ENCODE measurements at places on chromosomes 5 and 9.

DNA sequence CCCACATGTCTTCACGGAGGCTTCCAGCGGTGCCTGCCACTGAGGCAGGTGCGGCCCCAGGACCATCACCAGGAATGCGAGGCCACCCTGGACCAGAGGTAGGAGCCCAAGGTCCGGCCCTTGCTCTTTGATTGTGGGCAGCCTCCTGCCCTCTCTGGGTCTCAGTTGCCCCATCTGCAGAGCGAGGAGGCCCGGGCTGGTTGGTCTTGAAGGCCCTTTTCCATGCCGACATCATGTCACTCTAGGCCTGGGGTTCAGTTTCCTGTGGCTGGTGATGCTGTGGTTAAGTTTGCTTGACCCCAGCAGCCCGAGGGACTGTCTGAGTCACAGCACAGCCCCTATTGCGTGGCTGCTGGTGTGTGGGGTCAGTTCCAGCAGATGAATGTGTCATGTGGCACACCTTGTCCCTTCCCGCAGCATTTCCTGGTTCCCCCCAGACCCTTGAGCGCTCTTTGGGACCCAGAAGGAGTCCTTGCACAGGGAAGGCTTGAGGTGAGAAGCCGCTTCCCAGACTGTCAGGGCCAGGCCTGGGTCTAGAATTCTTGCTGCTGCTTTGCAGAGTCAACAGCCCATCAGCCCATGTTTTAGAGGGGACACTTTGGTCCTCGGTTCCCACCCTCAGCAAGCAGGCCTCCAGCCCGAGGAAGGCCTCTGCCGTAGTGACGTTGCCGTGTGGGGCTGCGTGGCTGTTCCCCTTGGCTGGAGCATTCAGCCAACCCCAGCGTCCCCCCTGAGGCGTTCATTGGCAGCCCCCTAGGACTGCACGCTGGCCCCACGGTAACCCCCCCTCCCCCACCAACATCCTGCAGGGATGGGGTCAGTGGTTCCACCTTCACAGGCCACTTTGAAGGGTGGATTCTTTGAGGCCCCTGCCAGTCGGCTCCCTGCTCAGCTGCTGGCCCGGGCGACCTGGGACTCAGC lies 31.0 kb upstream of the HMCN2 start:
- DNase-seq = no peak

DNA sequence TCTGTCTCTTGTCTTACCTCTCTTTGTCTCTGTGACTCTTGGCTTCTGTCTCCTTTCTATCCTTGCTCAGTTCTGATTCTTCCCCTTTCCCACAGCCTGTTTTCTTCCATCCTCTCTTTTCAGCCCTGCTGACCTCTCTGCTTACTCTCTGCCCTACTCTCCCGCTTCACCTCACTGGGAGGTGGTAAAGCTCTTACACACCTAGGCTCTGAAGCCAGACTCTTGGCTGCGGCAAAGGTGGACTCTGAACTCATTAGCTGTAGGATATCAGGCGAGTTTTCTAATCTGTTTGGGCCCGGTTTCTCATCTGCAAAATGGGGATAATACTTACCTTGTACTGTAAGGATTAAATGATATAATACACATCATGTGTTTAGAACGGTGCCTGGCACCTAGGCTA lies 11.1 kb downstream of the PCDH1 start:
- DNase-seq = no peak

GRCh38 chr9:14909601-14909960 lies 647 bp downstream of the FREM1 start:
- no peak for DNase-seq

- no peak for DNase-seq
These were observed 42.5 kb downstream of the RALGPS1 start for GRCh38 chr9:126956917-126957686.

- no peak for DNase-seq
These were observed 335.9 kb upstream of the ISL1 start for GRCh38 chr5:51047369-51047768.

DNA sequence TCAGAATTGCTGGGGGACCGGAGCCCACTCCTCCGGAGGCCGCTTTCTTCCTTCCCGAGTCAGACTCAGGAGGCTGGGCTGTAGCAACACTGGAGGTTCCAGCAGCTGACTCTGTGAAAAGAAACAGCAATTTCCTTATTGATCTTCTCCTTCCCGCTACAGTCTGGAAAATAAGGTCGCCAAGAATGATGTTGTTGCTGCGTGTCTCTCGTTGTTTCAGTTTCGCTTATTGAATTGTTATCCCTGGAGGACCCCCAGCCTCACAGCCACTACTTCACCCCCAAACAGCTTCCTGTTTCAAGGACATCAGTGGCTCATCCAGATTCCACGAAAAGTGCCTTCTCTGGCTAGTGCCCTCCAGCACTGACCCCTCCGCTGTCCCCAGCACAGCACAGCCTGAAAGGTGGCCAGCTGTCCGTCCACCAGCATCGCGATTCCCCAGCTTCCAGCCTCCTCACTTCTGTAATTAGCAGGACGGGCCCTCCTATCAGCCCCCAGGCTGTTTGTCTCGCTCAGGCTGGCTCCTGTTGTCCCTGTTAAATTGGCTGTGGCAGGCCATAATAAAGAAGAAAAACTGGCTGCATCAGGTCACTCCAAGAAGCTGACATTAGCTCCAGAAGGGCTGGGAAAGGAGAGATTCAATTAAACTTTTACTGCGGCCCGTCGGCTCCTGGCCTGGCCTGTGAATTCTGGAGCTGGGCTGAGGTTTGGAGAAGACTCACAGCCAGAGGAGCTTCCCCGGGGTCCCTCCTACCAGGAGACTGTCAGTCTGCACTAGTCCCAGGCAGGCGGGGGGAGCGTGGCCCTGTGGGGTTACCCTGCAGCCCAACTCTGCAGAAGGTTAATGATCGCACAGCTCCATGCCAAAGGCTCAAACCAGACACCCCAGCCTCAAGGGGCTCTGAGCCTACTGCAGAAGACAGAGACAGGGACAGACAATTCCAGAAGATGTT lies 40.5 kb downstream of the OLFM1 start:
- no peak for DNase-seq

GRCh38 chr5:40687321-40687720 lies 7.6 kb downstream of the PTGER4 start:
- DNase-seq = no peak

DNA sequence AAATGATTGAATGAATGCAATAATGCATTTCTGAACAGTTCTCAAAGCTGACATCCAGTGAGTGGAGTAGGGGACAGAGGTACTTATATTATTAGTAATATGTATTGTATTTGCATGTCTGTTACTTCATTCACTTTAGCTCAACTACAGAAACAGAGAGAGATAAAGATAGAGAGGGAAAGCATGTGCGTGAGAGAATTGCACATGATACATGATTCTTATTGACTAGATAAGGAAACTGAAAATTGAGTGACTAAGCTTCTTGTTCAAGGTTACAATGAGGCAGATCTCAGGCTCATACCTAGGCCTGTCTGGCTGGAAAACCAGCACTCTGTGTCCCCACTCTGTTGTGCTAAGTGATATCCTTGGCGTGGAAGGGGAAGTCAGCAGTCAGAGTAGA lies 337.7 kb upstream of the KLF4 start:
- DNase-seq = peak; percentile 1

- DNase-seq = peak; percentile 49
These were observed 212.0 kb downstream of the RAB3C start for GRCh38 chr5:58794875-58795274.

- DNase-seq = no peak
These were observed 514 bp downstream of the FOXB2 start for GRCh38 chr9:77019926-77020412.

- DNase-seq = no peak
These were observed 485.6 kb upstream of the NUDT12 start for GRCh38 chr5:104048231-104048630.

DNA sequence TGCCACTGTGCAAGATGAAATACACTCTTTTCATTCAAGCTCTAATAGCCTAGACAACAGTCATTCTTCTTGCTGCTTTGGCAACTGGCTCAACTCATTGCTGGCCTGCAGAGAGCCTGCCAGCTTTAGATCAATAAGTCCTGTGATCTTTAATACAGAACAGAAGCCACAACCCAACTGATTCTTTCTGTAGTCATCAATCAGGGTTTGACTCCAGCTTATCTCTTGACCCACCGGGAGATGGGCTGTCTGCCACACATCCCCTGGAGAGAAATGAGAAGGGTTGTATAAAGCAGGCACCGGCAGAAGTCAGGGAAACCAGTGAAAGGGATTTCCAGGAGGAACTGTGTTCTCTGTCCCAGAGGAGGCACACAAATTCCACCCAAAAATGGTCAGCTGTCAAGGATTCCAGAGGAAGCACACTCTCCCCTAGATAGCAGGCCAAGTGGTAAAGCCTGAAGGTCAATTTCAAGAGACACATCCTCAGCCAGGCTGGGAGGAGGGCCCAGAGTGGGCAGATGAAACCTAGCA lies 24.5 kb downstream of the LHFPL2 start:
- no peak for DNase-seq

DNA sequence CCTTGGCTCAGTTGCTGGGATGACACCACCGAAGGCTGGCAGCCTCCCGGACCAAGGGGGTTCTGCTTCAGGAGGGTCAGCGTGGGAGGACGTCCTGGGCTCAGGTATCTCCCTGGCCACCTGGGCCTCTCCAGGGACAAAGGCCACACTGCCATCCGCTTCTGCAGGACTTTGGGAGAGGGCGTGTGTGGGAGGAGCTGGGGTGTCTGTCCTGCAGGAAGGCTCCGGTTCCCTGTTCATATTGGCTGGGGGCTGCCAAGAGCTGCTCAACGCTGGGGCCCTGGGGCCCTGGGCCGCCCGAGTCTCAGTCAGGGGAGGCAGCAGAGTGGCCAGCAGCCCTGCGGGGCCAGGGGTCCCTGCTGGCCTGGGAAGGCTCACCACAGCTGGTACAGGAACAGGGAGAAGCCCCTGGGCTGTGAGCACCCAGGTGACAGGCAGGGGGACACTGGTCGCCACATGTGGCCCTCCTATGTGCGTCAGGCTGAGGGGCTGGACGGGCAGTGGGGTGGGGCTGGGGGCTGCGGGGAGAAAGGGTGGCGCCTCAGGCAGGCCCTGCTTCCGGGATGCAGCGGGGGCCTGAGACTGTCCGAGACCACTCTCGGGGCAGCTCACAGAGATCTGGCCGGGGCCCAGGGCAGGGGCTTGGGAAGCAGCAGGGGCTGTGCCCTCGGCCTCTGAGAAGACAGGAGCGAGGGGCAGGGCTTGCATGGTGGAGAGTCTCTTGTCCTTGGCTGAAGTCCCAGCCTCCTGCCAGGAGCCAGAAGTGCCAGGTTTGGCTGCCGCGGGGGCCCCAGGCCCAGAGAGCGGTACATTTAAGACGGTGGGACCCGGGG lies 4.9 kb upstream of the CARD9 start:
- DNase-seq = no peak

GRCh38 chr5:51039424-51040329 lies 343.6 kb upstream of the ISL1 start:
- no peak for DNase-seq

GRCh38 chr5:154972476-154973080 lies 31.7 kb downstream of the MRPL22 start:
- no peak for DNase-seq

GRCh38 chr9:95225726-95226106 lies 91.8 kb downstream of the FANCC start:
- no peak for DNase-seq

- no peak for DNase-seq
These were observed 364.1 kb upstream of the RORB start for GRCh38 chr9:74132986-74133385.

GRCh38 chr9:6899274-6899673 lies 141.5 kb downstream of the KDM4C start:
- DNase-seq = no peak

DNA sequence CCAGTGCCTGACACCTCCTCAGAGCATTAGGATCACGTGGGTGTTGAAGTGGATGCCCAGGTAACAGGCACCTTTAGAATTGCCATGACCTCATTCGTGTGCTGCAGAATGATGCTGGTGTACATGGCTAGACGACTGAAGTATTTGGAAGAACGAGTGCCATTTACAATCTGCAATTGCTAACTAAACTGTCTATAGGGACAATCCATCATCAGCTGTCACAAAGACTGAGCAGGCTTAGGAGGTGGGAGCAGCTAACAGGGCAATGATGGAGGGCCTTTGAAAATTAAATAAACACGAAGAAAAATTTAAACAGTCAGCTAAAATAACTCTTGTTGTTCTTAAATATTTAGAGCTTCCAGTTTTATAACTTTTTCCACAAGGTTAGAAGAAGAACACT lies 375.8 kb downstream of the GADD45G start:
- no peak for DNase-seq

GRCh38 chr9:95771556-95772246 lies 103.8 kb upstream of the ERCC6L2 start:
- no peak for DNase-seq

DNA sequence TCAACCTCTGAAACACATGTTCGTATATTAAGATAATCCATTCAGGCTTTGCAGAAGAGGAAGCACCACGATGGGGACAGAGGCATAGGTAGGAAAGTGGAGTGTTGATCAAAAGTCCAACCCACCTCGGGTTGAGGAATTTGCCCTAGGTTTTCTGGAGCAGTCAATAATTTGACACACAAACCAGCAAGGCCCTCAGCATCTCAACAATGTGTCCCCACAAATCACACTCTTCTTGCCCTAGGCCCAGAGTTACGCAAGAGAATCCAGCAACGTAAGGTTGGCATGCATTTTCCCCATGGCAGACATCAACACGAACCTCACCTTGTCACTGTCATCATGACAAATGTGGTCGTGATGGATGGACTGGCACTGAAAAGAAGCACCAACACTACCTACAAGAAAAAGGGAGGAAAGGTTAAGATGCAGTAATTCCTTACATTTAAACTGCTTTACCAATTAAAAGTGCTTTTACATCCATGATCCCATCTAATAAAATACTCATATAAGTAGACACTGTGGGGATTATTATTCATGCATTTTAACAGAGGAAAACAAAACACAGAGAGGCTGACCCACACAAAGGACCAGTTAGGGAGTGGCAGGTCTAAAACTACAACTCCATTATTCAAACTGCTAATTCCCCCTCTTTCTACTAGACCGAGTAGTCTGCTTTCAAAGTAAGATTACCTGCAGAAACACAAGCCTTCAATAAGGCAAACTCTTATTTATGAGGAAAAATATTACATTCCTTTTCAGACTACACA lies 24.4 kb upstream of the RNF38 start:
- DNase-seq = no peak

DNA sequence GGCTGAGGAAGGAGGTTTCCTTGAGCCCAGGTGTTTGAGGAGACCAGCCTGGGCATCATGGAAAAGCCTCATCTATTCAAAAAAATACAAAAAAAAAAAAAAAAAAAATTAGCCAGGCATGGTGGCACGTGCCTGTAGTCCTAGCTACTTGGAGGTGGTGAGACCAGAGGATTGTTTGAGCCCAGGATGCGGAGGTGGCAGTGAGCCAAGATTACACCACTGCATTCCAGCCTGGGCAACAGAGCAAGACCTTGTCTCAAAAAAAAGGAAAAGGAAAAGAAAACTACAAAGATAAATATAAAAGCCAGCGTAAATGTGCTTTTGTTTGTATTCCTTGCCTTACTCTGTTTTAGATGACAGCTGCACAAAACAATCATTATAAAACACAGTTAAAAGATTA lies 2249.2 kb upstream of the C9orf72 start:
- no peak for DNase-seq

GRCh38 chr5:109354761-109355160 lies 55.0 kb downstream of the PJA2 start:
- no peak for DNase-seq
